Neural crest cell (in vitro differentiated cells): ENCODE measurements at places on chromosomes 3 and 15.

DNA sequence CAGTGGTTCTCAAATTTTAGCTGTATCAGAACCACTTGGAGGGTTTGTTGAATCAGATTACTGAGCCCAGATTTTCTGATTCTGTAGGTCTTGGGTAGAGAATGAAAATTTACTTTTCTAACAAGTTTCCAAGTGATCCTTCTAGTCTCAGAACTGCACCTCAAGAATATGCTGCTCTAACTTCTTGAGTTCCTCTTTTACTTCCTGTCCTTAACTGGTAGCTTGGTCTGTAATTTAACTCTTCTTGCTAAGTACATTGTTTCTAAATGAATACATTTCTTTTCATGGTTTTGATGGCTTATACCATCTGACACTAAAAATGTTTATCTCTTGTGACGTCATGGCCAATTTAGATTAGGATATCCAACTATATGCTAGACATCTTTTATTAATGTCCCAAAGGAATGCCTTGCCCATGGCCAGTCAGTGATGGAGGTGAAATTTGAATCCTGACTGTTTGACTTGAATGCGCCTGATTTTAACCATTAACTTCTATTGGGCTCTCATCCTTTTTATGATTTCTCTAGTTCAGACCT is 262.6 kb upstream of the NAALADL2 start:
- DNase-seq, result no peak

DNA sequence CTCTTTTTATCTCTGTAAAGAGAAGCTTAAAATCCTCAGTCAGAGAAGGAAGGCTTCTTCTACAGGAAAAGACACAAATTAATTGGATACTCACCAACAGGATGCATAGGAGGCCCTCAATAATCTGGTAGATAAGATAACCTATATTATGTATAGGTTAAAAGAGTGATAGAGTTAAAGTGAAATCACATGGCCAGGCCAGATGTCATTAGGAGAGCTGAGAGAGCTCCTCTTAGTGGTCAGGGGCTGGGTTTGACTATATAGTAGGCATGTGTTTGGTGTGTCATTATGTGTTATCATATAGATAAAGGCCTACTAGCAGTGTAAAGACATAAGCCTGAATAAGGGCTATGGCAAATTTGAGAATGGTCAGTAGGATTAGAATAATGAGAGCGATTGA is 479.3 kb downstream of the EPHA3 start:
- DNase-seq, result no peak

GRCh38 chr15:61155741-61156700 is 73.1 kb downstream of the RORA start:
- no peak for DNase-seq

- no peak for DNase-seq
Measured at GRCh38 chr3:54165865-54166264, 43.5 kb downstream of the CACNA2D3 start.

DNA sequence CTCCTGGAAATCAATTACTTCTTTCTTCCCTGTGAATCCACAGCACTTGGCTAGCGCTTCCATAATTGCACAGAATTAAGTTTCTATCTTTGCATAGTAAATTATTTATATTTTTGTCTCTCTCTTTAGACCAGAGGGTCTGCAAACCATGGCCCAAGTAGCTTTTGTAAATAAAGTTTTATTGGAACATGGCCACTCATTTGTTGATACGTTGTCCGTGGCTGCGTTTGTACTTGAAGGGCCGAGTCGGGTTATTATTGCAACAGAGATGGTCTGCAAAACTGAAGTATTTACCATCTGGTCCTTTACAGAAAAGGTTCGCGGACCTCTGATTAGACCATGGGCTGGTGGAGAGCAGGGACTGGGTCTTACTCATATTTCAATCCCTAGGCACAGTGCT is 102.5 kb downstream of the RPLP1 start:
- DNase-seq, result no peak

GRCh38 chr15:92661069-92661468 is 5.5 kb upstream of the FAM174B start:
- DNase-seq, result no peak

DNA sequence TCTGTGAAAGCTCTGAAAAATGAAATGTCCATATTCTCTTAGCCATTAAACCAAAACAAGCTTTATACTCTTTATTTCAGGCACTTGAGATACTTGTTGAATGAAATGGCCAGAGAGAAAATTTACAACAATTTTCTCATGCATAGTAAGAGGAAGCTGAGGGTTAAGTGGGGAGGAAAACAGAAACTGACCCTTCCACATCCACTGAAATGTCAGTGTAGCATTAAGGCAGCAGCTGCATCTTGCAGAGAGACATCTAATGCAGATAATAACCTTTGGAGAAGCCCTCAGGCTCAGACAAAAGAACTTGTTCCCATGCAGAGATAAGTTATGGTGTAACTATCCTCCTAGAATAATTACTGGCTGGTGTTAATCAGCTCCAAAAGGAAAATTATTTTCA is 34.0 kb downstream of the ZDHHC23 start:
- DNase-seq, result no peak

GRCh38 chr15:38176691-38177090 is 75.9 kb upstream of the SPRED1 start:
- no peak for DNase-seq

DNA sequence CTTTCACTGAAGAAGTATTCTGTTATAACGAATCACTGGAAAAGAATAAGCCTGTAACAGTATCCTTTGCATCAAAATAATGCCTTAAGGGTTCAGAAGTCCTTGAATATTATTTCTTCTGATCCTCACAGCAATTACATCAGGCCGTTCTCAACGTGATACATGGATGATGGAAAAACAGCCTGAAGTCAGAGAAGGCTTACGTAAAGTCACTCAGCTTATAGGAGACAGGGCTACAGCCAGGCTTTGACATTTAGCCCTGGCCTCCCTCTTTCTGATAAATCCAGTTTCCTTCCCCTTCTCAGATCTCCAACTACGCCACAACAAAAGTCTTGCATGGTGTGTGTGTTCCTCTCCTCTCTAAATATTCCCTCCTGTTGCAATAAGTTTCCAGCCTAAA is 131.9 kb downstream of the ANO10 start:
- DNase-seq, result no peak

DNA sequence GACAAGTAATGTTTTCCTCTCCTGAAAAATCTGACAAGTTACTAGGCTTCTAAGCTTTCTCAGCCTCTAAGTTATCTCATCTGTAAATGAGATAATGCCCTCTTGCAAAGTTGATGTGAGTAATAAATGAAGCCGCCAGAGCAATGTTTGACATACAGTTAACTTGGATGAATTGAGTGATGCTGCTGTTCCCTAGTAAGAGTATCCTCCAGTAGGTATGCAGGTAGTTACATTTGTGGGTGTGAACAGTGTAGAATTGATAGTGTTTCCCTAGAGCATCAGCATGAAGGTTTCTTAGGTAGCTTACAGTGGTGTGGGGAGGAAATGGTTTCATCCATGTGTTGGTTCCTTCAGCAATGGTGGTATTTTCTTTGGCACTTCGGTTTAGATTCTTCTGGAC is 3.4 kb downstream of the ATP2C1 start:
- DNase-seq, result no peak

DNA sequence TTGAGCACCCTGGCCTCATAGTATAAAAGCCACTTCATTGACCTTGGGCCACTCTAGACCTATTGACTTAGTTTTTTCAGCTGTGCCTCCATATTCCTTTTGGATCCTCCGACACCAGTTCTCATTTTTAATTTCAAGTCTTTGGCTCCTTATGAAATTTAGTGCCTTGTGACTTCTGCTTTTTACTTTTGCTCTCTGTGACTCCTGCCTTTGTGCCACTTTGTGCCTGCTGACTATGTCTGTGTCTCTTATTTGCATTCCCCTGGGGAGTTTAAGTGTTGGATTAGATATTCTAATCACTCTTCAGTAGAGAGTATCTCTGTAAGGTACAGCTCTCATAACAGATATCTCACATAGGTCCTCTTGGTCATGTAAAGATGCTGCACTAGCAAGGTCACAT is 39.6 kb upstream of the GPR149 start:
- no peak for DNase-seq

- peak; percentile 59 for DNase-seq
Measured at GRCh38 chr15:36887214-36887961, 213.0 kb downstream of the MEIS2 start.

GRCh38 chr3:159854500-159855124 is 134.0 kb upstream of the IL12A start:
- DNase-seq, result no peak

- DNase-seq, result no peak
Measured at GRCh38 chr15:80789796-80790195, 10.6 kb downstream of the CEMIP start.

DNA sequence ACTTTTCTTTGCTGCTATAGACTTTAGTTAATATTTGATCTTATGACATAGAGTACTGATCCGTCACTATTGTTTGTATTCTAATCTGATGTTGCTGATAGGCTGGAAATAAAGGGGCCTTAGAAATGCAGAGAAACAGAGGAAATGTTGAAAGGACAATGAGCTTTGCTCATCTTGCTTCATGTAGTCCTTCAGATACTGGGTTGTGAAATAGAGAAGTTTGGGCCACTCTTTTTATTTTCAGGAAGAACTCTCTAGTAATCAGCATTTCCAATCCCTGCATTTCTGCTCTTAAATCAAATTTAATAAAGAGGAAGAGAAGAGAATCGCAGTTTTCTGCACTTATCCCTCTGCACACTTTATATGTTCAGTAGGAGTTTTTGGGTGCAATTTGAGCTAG is 192.8 kb upstream of the THBS1 start:
- no peak for DNase-seq

DNA sequence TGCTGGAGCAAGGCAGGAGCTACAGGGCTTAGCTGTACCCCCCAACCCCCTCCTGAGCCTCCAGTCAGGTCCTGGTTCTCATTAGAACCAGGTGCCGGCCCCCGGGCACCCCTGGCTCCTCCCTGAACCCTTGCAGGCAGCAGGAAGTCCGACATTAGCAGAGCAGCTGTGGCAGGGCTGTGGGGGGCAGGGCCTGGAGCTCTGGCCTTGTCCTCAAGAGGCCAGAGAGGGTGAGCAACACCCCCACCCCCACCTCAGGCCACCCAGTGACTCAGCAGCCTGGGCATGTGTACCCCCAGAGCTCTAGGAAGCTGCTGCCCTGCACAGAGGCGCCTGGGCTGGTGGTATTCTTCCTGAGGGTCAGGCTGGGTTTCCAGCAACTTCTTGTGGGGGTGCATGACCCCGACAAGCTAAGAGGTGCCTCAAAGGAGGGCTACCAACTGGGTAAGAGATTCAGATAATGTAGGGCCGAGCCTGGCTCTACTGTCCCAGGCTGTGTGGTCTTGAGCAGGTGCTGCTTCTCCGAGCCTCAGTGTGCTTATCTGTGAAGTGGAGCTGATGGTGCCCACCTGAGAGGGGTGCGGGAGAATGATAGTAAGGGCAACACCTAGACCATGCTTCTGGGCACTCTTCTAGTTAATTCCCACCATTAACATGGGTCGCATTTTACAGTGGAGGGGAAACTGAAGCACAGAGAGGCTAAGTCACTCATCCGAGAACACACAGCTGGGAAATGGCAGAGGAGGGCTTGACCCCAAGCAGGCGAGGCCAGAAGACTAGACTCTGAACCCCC is 16.0 kb downstream of the H1-8 start:
- no peak for DNase-seq

DNA sequence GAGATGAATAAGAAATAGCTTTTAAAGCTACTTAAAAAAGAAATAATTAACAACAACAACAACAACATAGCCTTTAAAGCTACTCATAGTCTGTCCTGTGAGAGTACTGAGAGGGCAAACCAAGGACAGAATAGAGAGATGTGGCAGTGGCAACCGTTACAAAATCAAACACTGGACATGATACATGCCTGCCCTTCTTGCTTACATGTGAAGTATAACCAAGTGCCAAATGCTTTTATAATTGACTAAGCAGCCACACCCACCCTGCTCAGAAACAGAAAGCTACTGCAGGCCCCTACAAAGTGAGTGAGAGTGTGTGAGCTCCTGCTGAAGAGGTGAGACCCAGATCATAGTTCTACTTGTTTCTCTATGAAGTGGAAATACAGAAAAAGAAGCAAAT is 38.4 kb downstream of the NDUFB4 start:
- DNase-seq, result no peak

GRCh38 chr3:61884794-61885193 is 323.4 kb downstream of the PTPRG start:
- no peak for DNase-seq

DNA sequence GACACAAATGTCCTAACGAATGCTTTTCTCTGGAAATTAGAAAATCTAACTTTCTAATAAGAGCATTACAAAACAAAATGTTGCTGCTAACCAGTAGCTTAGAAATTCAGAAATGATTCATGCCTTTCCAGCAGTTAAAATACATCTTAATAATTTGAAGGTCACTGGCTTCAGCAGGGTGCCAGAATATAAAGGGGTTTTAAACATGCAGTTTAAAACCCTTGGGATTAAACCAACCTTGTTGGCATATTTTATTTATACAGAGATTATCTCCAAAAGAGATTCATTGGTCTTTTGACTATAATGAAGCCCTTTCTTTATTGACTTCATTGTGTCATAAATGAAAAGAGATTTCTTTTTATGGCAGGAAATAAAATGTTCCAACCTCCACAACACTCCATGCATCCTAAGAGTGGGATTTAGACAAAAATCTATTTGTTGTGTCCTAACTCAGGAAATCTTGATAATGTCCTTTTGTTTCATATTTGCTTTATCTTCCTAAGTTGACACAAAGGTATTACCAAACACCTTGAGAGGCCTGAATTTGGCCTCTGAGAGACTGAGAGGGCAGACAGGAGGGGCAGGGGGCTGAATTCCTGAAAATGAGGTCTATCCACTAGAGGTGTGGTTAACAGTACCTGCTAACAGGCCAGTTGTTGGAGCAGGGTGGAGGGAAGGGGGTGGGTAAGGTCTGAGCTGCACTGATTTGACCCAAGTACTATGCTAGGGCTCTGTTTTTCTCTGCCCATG is 124.4 kb downstream of the FEZF2 start:
- no peak for DNase-seq

DNA sequence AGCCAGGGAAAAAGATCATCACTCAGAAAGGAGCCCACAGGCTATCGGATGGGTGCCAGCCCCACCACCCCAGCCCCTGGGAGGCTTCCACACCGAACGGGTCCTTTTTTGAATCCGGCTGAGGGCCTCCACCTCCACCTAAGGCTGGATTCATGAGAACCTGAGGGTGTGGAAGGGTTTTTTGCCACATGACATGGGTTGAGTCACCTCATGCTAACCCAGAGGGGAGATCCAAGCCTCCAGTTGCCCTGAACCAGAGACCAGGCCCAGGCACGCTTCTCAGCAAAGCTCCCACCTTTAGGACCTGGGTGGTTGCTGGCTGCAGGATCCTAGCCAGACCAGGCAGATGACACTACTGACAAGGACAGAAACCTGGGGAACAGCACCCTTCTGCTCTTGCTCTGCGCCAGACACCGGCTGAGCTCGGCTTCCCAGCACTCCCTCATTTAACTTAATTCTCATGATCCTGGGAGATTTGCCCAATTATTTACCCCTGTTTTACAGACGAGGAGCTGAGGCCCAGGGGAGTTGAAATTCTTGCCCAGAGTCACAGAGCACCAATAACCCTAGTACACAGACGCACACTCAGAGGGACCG is 25.6 kb downstream of the DUSP7 start:
- DNase-seq, result no peak

DNA sequence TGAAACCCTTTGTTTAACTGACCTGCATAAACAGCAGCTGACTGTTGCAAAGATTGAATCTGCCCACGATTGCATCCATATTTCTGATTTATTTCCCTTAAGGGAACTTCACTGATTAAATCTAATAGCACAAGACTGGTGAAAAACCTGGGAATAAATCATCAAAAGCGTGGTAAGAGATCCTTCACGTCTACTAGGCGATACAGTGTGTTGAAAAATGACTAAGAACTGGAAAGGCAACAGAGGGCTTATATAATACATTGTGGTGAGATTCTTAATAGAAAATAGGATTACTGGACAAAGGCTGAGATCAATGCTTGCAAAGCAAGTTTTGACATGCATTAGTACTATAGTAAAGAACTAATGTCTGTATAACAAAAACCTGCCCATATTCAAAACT is 49.0 kb downstream of the POLQ start:
- DNase-seq, result no peak
